ENCODE measurements at places on chromosomes 7 and 10. TPM values are rescaled to one million over a fixed set of nuclear protein-coding genes. Genes with fewer than 3 reads are reported as not detected.

The NEURL1 gene
- total RNA-seq = 1.4 TPM

- H3K27ac ChIP-seq = no peak overlapping the region
- peaks cover 10% of the 10 kb centered on the region for H3K4me1 ChIP-seq
- no peak overlapping the region for H3K4me3 ChIP-seq
- DNase-seq = no peak
Observed at GRCh38 chr7:149199234-149199995, 4.1 kb downstream of the ZNF282 start.

DNA sequence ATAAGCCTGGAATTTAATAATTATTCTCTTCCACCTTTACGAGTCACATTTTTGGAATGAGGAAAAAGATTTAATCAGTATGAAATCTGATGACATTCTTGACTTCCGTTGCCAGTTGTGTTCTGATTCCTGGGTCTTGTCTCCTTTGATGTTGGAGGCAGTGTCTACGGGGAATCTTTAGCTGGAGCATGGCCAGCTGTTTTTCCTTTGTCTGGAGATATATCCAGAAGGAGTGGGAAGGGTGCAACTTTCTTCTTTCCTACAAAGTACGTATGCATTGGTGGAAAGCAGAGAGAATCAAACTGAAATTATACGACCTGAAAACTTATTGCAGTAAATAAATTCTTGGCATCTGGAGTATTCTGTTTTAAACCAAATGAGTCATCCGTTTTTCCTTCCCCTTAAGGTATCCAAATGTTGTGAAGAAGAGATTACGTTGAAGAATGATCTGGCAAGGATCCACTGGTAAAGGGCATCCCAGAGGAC, 6.9 kb upstream of the GNG11 start:
- H3K27me3 ChIP-seq = no peaks in the 10 kb centered on the region
- peak; percentile 43 for DNase-seq
- peaks cover 27% of the 10 kb centered on the region for H3K4me1 ChIP-seq
- H3K27ac ChIP-seq = no peak overlapping the region
- no peaks in the 10 kb centered on the region for H3K36me3 ChIP-seq

GRCh38 chr7:151404216-151405011, 5.4 kb downstream of the WDR86 start:
- H3K4me1 ChIP-seq = peaks cover 29% of the 10 kb centered on the region
- H3K27me3 ChIP-seq = no peaks in the 10 kb centered on the region
- H3K4me3 ChIP-seq = peak overlapping the region; percentile 22
- peak; percentile 19 for DNase-seq
- peak overlapping the region; percentile 50 for H3K27ac ChIP-seq
- H3K36me3 ChIP-seq = no peaks in the 10 kb centered on the region

The PANK1 gene
- 6.4 TPM for total RNA-seq

- 0 out of 2 replicates have a peak overlapping the region, but pooled peaks have one; percentile 4 for H3K27ac ChIP-seq
- 0 out of 2 replicates have a peak, but pooled peaks cover 2% of the 10 kb centered on the region for H3K36me3 ChIP-seq
- peaks cover 42% of the 10 kb centered on the region for H3K4me1 ChIP-seq
Observed at GRCh38 chr10:73920089-73920488, 9.2 kb downstream of the PLAU start.

DNA sequence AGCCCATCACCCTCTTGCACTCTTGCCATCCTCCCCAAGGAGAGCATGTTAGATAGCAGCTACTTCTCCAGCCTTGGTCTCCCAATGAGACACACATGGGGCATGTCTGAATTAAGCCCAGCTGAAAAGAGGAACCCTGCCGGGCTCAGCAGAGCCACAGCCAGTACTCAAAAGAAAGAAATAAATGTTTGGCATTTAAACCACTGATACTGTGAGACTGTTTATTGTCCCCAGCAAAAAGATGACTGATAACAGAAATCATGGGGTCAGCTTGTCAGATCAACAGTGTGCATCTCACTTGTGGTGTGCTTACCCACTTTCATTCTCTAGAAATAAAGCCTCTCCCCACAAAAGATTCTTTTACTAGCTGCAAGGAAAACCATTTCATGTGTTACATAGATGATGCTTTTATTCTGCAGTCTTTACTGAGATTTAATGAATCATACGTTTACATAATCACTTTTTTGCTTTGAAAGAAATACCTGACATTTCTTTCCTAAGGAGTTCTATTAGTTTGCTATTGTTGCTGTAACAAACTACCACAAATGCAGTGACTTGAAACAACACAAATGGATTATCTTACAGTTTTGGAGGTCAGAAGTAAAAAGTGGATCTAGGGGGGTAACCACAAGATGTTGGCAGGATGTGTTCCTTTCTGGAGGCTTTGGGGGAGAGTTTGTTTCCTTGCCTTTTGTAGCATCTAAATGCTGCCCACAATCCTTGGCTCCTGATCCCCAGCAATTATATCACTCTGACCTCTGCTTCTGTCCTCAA, 20.9 kb downstream of the ANKRD7 start:
- H3K4me1 ChIP-seq = no peaks in the 10 kb centered on the region
- no peaks in the 10 kb centered on the region for H3K36me3 ChIP-seq
- no peak overlapping the region for H3K4me3 ChIP-seq

The ADAP1 gene
- 34.0 TPM for total RNA-seq

DNA sequence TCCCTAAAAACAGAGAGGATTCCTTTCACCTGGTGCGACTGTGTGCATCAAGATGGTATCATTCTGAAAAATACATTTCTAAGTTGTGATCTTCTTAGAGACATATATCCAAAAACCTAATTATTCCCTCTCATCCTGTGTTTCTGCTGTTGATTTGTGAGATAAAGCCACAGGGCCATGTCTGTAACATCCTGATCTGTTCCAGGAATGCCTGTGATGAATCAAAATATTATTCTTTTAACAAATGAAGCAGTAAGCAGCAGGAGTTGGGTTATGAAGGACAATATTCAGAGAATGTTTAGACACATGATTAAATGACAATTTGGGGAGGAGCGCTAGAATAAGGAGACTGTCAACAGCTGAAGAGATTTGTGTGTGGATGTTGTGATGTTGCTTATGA, 731.4 kb downstream of the KCNMA1 start:
- no peaks in the 10 kb centered on the region for H3K36me3 ChIP-seq
- no peak for DNase-seq
- H3K27ac ChIP-seq = no peak overlapping the region
- H3K4me3 ChIP-seq = no peak overlapping the region

Measured in HCT116 (cell line).